ENCODE measurements at places on chromosomes 6 and 20.
A peak's percentile ranks its signal among the peaks of the same experiment; 100 is the strongest.

- peak; percentile 40 for DNase-seq
Observed at GRCh38 chr6:152338335-152339125, 298.6 kb downstream of the SYNE1 start.

GRCh38 chr20:13991311-13991710 lies 897 bp upstream of the SEL1L2 start:
- no peak for DNase-seq

DNA sequence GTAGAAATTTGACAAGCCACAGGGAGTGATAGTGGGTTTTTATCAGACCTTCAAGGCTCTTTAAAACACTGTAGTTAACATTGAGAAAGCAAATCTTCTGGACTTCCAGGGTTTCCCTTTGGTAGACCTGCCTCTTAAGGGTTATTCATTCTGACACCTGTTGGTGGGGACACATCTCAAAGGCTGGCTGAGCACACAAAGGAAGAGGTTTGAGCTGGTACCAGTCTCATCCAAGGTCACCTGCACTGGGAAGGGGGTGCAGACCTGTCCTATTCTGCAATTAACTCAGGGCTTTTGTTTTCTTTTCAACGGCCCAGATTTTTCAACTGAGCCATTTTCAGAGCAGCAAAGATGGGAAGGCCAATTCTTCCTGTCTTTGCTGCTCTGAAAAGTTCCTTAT lies 45.6 kb downstream of the EDN1 start:
- DNase-seq: no peak

DNA sequence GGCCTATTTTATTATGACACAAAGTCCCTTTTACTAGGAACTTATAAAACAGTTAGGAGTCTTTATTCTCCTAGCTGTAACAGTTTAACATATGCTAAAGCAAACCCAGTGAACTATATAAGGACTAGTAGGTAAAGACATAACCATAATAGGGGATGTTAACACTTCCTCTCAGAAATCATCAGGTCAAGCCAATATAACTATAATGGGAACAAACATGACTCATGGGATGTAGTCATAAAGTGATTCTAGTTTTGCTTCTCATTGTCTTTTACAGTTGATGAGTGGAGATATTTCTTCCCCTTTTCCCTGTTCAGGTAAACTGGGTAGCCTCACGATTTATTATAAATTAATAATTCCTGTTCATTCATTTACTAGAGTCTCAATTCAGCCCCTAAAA lies 9.7 kb downstream of the PTCHD4 start:
- DNase-seq: no peak

- no peak for DNase-seq
Observed at GRCh38 chr6:142381845-142382378, 80.1 kb downstream of the ADGRG6 start.

- DNase-seq: no peak
Observed at GRCh38 chr6:91464201-91464600, 877.3 kb upstream of the MAP3K7 start.

DNA sequence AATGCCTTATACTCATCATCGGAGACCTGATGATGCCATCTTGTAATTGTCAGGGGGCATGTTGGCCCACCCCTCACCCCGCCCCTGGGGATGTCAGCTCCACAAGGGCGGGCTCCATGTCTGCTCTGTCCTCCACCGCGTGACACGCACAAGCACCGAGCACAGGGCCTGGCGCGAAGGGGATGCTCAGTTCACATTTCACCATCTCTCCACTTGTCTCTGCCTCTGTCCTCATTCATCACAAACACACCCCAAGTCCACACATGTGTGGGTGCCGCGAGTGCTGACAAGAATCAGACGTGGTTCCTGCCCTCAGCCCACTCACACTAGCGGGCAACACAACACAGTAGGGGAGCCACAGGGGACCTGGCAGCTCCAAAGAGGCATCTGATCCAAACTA lies 151.2 kb upstream of the PTPN1 start:
- no peak for DNase-seq

DNA sequence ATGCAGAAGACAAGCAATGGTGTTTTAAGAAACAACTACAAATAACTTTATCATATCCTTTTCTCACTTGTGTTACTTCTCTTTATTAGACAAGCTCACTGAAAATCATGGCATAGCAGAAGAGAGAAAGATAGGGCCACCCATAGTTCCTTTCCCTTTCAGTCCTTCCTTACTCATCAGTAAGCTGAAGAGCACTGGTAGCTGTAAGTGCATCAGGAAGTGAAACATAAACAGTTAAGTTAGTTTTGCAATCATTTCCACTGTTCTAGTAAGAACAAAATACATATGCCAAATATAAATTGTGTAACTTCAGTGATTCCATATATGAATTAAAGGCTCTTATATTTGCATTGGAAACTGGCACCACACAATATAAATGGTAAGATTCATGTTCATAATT lies 220.1 kb downstream of the HACE1 start:
- no peak for DNase-seq

DNA sequence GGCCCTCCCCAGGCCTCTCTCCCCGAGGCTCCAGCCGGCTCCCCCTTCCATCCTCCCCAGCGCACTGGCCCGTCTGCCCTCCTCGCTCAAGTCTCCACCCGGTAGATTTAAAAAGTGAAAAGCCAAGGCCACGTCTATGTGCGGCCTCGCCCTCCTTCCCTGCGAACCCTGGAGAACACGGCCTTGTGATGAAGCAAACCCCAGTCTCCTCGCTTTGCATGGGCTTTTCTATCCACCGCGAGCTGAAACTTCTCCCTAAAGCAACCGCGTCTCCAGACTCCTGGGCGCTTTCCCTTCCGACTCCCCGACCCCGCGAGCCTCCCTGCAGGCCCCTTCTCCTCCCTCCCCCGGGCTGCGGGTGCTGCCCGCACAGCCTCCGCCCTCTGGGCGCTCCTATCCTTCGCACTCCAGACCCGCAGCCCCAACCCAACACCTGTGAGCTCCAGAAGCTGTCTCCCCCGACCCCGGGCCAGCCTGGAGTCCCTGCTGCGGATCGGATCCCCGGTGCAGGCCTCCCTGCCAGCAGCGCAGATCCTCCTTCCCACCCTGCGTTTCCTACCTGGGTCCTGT lies 265.2 kb upstream of the QKI start:
- no peak for DNase-seq

- DNase-seq: no peak
Observed at GRCh38 chr6:15399641-15400470, 154.0 kb downstream of the JARID2 start.

- no peak for DNase-seq
Observed at GRCh38 chr6:159038914-159039884, 5.6 kb downstream of the TAGAP start.

DNA sequence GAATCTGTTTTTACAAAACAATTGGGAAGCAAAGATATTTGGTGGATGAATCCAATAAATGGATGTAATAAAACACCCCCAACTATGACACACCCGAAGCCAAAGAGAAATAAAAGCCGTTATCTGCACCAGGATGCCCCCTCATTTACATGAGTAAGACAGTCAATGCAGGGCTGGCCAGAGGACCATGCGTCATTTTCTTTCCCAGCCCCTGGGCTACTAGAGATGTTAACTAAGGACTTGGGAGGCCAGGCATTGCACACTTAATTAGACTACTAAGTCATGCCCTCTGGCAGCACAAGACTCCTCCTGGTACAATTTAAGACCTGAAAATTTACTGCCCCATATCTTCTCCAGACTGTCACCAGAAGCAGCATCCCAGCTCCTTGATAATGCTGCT lies 3.2 kb downstream of the LEMD2 start:
- DNase-seq: no peak

GRCh38 chr6:8100159-8100854 lies 2.0 kb downstream of the EEF1E1 start:
- DNase-seq: no peak

DNA sequence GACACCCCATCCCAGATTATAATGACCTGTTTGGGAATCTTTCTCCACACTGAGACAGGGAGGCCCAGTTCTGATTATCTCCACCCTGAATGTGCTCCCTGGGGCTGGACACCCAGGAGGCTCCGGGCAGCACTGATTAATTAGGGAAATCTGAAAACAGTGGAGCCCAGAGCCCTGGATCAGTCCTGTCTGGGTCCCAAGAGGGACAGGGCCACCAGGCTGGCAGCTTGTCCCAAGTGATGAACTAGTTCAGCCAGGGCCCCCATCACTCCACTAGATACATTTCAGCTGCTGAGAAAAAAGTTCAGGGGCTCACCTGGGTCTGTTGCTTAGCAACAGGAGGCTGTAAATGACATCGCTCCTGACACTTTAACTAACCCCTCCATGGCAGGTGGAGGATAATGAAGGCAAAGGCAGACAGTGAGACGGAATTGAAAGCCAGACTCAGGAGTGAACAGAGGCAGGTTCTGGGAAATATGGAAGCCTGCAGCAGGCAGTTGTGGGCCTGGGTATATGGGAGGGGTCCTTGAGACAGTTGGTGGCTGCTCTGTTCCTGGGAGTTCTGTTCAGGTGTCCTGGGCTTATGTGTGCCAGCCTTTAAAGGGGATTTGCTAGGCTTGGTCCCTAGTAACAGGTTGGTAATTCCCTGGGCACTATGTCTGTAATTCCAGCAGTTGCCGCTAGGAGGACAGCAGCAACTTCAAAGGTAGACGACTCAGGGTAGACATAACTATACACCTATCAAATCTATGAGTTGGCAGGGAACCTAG lies 78.3 kb upstream of the CTNNBL1 start:
- peak; percentile 69 for DNase-seq

- no peak for DNase-seq
Observed at GRCh38 chr20:12660918-12661317, 347.9 kb upstream of the SPTLC3 start.

GRCh38 chr20:36128463-36129159 lies 25.9 kb upstream of the EPB41L1 start:
- DNase-seq: no peak

DNA sequence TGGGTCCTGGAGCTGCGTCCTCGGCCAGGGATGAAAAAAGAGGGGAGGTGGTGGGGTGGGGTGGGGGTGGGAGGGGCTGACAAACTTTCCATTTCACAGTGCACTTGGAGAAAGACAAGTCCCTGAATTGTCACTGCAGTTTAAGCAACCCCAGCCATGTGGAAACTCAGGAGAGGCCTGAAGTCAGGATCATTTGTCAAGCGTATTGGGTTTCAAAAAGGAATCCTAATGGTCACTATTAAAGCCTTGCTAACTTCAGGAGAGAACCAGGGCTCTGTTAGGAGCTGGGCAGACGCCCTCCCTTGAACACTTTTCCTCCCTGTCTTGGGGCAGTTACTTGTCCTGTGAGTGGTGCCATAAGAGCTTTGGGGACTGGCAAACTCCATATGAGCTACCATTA lies 159.9 kb downstream of the FNDC1 start:
- no peak for DNase-seq

DNA sequence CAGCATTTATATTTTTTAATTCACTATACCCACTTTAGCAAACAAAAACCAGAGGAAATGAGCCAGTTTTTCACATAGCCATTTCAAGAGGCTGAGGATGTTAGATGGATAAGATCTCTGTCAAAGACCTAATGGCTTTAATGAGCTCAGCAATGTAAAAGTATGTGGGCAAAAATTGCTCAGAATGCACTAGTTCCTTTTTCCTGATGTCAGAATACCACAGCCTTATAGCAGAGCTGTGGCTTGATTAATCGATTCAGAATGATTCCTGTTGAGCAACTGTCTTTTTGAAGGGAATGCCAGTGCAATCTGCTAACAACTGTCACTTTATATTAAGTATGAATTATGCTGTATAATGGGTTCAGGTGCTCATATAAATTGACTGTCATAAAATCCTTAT lies 100.6 kb upstream of the HIVEP1 start:
- DNase-seq: no peak

- DNase-seq: no peak
Observed at GRCh38 chr20:16942756-16943155, 194.6 kb downstream of the OTOR start.

GRCh38 chr6:148794797-148795196 lies 48.0 kb downstream of the UST start:
- no peak for DNase-seq

GRCh38 chr6:38773338-38773737 lies 58.2 kb downstream of the DNAH8 start:
- DNase-seq: peak; percentile 23

- DNase-seq: peak; percentile 9
Observed at GRCh38 chr6:12957321-12958051, 240.9 kb downstream of the PHACTR1 start.
